Liver (tissue), 10 donors: ENCODE measurements at places on chromosomes 16 and 17. TPM values are rescaled to one million over a fixed set of nuclear protein-coding genes. Genes with fewer than 3 reads are reported as not detected.

CHST6 gene
- 0.17 TPM for total RNA-seq

GTF3C1 gene
- 28.0 TPM for total RNA-seq

USH1G gene
- under 0.01 TPM for total RNA-seq

ATF7IP2 gene
- 14.3 TPM for total RNA-seq

CEP95 gene
- 23.3 TPM for total RNA-seq
